Stimulated activated CD8-positive, alpha-beta memory T cell treated with anti-CD3 and anti-CD28 coated beads, Interleukin-7, amount 100 ng/mL, for 1 hour (primary cell): ENCODE measurements at places on chromosomes 5 and 9.

- DNase-seq: no peak
Measured at GRCh38 chr9:129835860-129836223, 584 bp downstream of the USP20 start.

DNA sequence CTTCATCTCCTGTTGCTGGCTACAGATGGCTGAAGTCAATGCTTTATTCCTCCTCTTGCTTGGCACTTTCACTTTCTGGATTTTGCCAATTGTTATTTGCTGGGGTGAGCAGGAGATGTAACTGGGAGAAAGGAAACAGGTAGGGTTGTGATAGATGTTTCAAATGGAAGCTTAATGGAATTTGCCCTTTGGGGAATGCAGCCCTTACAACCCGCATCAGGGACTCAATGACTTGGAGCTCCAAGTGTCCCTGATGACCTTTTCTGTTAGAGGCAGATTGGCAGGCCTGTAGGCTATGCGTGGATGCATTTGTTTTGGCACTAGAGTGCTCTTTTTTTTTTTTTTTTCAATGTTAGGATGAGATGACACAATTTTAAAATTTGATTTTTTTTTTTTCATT lies 219.9 kb upstream of the GLRA1 start:
- no peak for DNase-seq

GRCh38 chr5:168724227-168724626 lies 145.1 kb upstream of the PANK3 start:
- DNase-seq: no peak

- no peak for DNase-seq
Measured at GRCh38 chr5:171168171-171168570, 140.9 kb upstream of the TLX3 start.
